NCI-H1105 (cell line): ENCODE measurements at places on chromosomes 6 and 20.

GRCh38 chr6:76885861-76886301 lies 577.4 kb downstream of the HTR1B start:
- DNase-seq = no peak

GRCh38 chr20:31820228-31820627 lies 1.1 kb downstream of the MYLK2 start:
- DNase-seq = no peak

DNA sequence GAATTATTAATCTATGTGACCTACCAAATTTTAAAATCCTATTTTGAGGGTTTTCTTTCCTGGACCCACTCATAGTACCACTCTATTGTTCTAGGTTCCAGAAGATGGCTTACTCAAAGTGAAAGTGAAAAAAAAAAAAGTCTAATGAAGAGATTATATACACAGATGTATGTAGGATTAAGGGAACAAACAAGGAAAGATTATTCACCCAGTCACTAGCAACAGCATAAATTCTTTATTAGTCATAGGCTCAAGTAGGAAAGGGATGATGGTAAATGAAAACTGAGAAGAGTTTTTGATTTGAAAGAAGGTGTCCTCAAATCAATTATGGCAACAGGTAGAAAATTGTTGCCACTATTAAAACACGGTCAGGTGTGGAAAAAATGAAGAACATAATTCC lies 923.7 kb downstream of the TBC1D32 start:
- no peak for DNase-seq

DNA sequence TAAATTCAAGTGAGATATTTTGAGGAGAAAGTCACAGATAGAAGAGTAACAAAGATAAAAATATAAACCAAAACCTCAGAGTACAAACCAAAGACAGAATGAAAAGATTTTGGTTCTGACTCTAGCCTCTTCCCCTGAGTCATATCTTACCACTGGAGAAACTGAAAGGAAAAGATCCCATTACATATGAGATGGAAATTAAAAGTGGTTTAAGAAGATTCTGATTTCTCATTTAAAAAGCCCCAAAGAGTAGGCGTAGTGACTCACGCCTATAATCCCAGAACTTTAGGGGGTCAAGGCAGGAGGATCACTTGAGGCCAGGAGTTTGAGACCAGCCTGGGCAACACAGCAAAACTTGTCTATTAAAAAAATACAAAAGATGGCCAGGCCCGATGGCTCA lies 30.6 kb downstream of the SPINT4 start:
- DNase-seq = no peak

DNA sequence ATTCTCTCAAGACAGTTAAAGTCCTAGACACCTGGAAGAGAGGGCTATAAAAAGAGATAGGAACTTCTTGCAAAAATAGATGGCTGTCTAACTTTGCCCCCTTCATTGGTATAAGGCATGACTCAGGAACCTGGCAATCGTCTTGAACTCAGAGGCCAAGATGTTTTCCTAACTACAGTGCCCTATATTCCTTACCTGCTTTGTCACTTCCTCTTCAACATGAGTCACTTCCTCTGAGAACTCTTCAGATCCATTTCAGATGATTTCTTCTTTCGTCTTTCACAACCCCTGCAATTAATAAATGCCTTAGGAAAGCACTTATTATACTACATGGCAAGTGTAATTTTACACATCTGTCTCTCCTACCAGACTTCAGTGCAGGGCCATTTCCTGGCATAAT lies 83.5 kb downstream of the HAO1 start:
- DNase-seq = no peak

DNA sequence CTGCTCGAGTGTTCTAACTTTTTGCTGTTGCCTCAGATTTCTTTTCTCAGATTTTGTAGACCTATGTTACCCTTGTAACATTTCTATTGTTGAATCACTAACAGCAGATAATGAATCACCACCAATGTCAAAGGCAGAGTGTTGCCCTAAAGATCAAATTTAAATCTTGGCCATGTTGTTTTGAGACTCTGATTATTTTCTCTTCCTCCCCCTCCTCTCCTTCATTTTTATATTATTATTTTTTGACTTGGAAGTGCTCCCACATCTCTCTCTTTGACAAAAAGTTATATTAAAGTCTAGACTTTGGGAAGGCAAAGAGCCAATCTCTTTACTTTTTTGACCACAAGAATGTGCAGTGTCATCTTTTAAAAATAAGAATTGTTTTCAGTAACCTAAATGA lies 422.7 kb downstream of the NKAIN2 start:
- no peak for DNase-seq

GRCh38 chr20:47003223-47003622 lies 108.6 kb downstream of the EYA2 start:
- DNase-seq = no peak

- no peak for DNase-seq
Measured at GRCh38 chr6:3888153-3888957, 39.2 kb downstream of the FAM50B start.

DNA sequence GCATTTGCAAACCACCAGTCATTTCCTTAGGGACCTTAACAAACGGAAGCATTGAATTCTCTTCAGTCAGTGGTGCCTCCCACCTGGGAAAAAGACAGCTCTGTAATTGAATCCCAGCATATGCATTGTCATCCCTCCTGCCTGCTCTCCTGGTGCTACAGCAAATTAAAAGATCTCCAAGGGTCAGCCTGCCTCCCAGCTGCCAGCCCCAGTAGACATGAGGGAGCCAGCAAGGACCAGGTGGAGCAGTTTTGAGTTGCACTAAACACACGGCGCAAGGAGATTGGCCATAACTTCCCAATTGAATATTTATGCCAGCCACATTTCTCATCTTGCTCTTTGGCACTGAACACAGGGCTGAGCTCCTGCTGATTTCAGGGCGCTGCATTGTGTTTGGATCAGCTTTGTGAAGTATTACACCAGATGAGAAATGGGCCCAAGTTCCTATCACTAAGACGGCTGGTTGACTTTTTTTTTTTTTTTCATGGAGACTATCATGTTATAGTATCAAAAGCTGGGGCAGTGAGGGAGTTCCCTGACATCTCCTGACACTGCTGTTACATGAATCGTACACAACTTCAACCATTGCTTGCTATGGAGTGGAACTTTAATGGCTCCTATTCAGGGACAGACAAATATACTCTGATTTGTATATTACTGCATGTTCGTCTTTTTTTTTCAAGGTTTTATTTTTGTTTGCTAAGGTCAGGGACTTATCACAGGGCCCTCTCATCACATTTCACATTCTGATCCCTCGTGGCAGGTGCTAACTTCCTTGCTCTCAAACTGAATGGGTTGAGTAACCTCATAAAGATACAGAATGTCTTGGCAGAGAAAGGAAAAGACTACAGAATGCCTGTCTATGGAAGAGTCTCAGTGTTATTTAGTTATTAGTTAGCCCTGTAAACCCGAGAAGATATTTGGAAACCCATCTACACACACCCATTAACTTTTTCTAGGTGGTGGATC lies 191.1 kb downstream of the EYA4 start:
- DNase-seq = peak; percentile 88

DNA sequence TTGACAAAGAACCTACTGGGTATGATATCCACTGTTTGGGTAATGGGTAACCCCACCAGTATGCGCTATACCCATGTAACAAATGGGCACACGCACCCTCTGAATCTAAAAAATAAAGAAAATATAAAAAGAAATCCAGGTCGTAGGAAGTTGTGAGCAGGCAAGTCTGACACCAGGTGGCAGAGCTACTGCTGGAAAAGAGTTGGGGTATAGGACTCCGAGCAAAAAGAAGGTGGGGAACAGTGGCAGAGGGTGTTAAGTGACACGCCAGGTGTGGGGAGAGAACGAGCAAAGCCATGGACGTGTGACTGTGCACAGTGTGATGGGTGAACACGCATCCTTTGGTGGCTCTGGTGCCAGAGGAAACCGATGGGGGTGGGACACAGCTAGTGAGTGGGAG lies 46.7 kb downstream of the NOX3 start:
- DNase-seq = no peak

DNA sequence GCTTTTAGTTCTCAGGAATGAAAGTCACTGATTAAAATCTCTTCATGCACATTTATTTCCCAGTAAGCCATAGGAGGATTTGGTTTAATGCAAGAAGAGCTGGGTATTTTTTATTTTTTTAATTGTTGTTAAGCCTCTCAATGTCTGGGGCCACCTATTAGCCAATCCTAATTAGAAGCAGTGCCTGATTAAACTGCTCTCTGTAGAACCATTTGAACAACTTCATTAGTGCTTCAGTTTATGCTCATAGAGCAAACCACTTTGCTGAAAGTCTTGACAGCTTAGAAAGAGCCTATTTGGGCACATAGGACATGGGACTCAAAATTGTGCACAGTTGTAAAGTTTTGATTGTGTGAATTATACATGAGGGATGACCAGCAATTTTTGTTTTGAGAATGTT lies 548.9 kb downstream of the FRK start:
- DNase-seq = no peak

GRCh38 chr6:75864446-75864845 lies 115.4 kb downstream of the MYO6 start:
- DNase-seq = no peak

DNA sequence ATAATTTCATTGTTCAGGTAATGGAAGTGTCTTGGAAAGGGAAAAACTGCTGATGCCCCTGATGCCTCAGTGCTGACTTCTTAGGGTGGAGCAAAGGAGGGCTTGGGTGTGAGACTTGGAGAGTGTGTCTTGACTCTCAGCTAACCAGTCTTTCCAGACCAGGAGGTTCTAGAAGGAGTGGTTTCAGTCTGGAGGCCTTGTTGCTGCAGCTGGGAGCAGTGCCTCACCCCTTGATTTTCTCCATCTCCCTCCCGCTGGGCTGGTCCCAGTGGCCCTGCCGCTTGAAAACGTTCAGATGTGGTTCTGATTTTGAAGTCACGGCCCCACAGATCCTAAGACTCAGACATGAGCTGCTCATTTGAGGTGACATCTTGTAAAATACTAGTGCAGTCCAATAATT lies 5.4 kb downstream of the DSP start:
- no peak for DNase-seq

- DNase-seq = no peak
Measured at GRCh38 chr6:104613416-104614001, 246.2 kb downstream of the HACE1 start.

DNA sequence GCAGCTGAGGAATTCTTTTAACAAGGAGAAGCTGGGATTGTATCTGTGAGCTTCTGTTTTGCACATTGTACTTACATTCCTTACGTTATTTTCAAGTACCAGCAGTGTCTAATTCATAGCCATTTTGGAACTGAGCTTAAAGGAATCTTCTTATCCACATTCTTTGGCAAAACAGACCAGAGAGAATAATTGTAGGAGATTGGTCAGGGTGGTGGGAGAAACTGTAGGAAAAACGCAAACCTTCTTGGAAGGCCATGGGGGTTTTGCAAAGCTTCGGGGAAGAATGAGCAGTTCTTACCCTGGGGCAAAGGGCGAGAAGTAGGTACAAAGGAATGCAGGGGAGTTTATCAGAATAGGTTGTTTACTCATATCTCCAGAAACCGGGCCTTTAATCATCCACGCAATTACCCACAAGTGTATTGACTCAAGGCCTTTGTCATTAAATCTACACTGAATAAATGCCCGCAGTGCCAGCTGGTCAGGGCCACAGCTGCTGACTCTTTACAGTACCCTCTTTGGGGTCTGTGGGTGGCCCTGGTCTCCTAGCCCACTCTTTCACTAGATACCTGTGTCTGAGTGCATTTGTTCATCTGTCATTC lies 39.6 kb upstream of the SPTLC3 start:
- DNase-seq = no peak

GRCh38 chr6:47231151-47231550 lies 78.6 kb downstream of the TNFRSF21 start:
- no peak for DNase-seq

- DNase-seq = no peak
Measured at GRCh38 chr20:4112481-4113421, 97.4 kb upstream of the RNF24 start.

GRCh38 chr6:16432075-16433032 lies 194.0 kb downstream of the GMPR start:
- no peak for DNase-seq

DNA sequence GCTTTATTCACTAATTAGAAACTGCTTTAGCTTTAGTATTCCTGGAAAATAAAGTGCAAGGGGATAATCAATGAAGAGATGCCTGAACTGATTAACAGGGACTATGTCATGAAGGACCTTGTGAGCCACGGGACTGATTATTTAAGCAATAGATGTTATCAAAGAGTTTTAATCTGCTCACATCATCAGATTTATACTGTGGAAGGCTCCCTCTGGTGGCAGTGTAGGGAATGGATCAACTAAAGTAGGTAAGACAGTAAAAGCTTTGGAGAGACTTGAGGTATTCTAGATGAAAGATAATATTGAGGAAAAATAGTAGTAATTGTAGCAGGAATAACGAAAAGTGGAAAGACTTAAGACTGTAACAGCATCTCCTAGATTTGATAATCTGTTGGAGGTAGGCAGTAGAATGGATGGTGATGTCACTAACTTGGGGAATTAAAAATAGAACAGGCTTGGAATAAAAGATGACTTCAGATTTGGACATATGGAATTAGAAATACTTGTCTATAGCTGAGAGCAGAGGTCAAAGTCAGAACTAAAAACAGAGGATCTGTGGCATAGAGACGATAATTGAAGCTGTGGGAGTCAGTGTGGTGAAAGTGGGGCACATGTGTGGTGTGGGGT lies 80.3 kb upstream of the HTR1E start:
- peak; percentile 59 for DNase-seq

DNA sequence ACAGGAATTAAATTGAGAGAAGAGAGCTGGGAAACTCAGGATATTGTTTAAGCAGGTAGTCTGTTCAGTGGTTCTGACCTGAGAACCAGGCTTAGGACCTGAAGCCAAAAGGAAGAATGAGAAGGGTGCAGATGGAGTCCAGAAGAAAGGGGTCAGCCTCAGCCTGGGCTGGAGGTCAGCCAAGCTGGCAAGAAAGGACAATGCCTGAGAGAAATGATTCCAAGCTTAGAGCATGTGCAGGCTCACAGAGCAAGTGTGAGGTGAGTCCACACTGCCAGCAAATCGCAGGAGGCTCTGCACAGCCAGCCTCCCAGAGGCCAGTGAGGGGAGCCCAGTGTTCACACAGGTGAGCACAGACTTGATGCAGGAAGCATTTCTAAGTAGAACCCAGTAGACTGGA lies 47.3 kb downstream of the DAAM2 start:
- no peak for DNase-seq

DNA sequence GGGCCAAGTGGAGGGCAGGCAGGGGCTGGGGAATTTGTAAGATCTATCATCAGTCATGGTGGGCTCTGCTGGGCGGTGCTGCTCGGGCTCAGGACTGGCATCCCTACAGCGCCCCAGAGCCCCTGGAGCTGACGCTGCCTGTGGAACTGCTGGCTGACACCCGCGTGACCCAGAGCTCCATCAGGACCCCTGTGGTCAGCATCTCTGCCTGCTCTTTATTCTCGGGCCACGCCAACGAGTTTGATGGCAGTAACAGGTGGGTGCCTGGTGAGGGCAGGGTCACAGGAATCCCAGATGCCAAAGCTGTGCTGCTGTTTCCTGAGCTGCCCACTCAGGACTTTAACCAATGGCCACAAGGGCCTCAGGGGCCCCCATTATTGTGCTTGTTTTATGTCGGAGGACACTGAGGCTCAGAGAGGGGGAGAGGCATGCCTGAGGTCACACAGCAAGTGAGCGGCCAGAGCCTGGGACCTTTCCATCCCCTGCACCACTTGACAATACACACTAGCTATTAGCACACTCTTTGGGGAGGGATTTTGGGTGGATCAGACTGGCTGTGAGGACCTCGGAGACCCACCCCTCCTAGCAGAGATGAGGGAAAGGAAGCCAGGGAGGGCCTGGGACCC lies 6.3 kb downstream of the BPIFB2 start:
- DNase-seq = no peak
